AG04449 (cell line): ENCODE measurements at places on chromosomes 11 and 22.

- no peak for DNase-seq
Measured at GRCh38 chr11:87174870-87175269, 137.1 kb downstream of the TMEM135 start.

DNA sequence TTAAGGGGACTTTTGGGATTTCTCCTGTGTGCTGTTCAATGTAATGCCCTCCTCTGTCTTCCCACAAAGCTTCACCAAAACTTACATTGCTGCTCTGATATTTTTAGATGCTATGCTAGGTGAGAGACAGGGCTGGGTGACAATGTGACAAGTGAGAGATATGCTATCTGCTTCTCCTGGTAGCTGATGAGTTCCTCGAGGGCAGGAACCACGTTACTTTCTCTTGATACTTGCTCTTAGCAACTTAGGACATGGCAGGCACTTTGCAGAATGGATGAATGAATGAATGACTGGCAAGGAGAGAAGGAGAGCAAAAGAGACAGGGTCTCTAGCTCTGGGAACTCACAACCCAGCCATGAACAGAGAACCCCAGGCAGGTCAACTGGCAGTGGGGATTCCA lies 115.4 kb downstream of the C11orf58 start:
- no peak for DNase-seq

DNA sequence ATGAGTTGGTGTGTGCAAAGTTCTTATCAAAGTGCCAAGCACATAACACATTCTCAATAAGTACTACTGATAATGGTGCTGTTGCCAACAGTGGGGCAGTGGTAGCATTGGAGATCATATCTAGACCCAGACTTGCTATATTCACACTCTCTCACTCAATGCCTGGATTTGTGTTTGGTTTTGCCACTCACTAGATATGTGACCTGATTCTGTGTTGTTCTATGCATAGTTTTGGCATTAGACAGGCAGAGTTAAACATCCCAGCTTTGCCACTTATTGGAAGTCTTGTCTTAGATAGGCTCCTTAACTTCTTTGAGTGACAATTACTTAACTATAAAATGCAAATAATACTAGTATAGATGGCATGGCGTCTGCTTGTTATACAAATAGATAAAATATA lies 642.6 kb upstream of the CCDC179 start:
- DNase-seq = peak; percentile 14

DNA sequence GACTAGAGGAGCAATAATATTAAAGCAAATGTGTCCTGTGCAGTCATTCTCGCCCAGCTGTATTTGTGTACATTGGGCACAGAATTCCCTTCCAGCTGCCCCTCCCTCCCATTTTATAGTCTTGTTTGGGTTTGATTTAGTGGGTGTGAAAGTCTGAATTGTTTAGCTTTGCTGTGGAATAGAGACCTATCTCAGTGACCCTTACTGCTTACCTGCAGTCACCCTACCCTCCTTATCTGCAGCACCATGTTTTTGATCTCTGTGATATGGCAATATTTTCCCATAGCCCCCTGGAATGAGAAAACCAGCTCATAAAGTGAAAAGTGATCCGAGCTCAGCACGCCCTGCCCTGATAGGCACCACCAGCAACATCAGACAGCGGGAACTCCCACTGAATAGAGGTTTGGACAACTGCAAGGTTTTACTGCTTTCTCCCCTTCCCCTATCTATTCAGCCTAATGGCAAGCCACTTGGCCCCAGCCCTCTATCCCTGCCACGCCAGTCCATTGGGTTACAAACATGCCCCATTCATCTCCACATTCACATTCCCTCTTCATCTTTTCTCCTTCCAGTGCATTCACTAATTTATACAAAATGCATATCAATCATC lies 199.0 kb downstream of the ETS1 start:
- no peak for DNase-seq

- DNase-seq = no peak
Measured at GRCh38 chr11:120914601-120915000, 109.3 kb upstream of the TBCEL start.

- no peak for DNase-seq
Measured at GRCh38 chr11:94755494-94755893, 12.7 kb upstream of the AMOTL1 start.

GRCh38 chr22:35620624-35621251 lies 3.6 kb upstream of the MB start:
- DNase-seq = no peak

DNA sequence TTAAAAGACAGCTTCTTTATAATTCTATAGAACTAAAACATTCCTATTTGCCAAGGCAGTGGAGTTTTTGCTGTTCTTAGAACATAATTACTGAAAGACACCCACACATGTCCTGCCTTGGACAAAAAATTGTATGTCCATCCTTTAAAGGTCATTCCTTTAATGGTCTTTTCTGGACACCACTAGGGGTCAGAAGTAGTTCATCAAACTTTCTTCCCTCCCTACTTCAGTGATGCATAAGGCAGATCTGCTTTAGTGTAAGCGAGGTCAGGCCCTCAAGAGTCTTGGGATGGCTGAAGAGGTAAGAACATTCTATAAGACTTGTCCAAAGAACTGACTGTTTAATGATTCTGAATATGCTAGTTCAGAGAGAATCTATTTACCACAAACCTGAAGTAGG lies 4.3 kb upstream of the OR51V1 start:
- DNase-seq = peak; percentile 44

DNA sequence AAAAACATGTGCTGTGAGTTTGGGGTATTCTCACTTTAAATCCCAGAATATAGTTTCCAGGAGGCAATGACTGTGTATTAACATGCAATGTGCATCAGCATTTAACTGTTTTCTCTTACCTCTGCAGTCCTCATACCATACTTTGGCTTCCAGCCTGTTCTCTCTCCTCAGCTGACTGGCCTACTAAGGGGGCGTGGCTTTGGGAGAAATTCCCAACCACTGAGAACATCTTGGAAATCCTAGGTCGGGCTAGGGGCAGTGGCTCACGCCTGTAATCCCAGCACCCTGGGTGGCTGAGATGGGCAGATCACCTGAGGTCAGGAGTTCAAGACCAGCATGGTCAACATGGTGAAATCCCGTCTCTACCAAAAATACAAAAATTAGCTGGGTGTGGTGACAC lies 13.5 kb upstream of the ZC3H12C start:
- no peak for DNase-seq

DNA sequence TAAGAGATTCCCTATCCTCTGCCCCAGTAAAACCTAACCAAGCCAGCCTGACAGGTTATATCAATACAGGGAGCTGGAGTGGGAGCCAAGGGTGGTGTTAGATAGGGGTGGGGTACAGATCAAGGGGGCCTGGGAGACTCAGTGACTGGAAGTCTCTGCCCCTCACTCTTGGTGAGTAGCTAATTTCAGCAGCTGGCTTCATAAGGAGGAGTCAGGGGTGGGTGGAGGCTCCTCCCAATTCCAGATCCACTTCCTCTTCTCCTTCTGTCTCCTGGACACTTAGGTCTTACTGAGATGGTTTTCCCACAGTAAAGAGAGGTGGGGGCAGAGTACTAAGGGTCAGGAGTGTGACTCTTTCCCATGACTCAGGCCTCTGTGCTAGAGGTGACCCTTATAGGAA lies 1.1 kb upstream of the VSIG2 start:
- no peak for DNase-seq

GRCh38 chr22:46767249-46767985 lies 5.0 kb downstream of the TBC1D22A start:
- no peak for DNase-seq

GRCh38 chr11:70603114-70603755 lies 204.9 kb downstream of the CTTN start:
- DNase-seq = no peak

DNA sequence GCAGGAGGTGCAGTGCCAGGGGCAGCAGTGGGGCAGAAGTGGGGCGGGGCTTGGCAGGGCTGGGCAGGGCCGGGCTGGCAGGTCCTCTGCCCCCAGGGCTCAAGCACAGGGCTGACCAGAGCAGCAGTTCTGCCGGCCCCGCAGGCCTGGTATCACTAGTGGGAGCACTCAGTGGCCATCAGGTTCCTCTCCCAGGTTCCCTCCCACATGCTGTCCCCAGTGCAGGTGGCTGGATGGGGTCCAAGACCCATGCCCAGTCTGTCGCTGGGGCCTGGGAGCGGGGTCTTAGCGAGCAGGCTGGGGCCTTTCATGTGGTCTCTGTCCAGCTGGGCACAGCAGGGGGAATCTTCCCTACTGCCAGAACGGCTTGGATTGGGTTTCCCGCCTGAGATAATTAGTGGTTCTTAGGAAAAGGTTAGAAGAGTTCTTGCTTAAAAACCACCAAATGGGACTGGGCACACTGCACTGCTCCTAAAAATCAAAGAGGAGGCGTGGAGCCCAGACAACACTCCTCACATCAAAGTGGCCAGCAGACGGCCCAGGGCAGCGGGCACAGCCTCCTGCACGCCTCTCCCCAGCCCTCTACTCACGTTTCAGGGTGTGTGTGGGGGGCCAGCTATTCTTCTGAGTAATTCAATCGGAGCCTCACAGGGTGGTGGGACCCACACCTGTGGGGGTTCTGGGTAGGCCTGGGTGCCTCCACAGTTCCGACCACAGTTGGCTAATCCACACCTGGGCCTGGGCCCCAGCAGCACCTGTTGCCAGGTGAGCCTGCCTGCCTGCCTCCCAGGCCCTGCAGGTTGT lies 45.6 kb downstream of the TPCN2 start:
- no peak for DNase-seq

DNA sequence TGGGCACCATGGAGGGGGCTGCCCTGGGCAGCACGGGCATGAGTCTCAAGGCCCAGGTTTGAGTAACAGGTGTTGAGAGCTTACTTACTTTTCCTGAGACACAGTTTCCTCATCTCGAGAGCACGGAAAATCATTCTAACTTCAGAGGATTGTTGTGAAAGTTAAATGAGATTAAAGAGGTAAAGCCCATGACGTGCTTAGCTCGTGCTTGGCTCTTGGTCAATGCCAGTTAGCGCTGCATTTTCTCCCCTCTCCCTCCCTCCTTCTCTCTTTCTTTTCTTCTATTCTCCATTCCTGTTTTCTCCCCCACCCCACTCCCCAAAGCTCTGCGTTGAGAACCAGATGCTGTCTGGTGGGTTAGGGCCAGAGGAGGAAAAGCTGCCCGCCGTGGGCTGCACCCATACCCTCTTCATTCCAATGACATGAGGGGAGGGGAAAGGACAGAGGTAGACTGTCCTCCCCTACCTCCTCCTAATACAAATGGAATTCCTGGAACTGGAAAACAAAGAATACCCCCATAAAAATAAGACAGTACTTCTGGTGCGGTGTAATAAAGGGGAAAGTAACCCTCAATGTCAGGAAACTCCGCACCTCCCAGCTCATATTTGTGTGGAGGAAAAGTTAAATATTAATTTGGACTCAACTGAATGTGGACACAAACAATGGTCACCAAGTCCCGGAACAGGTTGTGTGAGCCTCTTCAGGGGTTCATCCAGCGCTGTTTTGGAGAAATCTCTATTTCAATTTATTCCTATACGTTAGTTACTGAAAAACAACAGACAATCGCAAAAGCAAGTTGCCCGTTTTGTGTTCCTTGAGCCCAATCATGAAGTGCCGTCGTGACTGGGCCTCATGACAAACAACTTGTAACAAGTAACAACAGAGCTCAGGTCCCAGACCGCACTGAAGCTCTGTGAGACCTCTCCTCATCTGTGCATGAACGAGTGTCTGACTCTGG lies 54.8 kb upstream of the B3GAT1 start:
- DNase-seq = no peak

- no peak for DNase-seq
Measured at GRCh38 chr11:8333811-8334401, 70.2 kb upstream of the LMO1 start.

DNA sequence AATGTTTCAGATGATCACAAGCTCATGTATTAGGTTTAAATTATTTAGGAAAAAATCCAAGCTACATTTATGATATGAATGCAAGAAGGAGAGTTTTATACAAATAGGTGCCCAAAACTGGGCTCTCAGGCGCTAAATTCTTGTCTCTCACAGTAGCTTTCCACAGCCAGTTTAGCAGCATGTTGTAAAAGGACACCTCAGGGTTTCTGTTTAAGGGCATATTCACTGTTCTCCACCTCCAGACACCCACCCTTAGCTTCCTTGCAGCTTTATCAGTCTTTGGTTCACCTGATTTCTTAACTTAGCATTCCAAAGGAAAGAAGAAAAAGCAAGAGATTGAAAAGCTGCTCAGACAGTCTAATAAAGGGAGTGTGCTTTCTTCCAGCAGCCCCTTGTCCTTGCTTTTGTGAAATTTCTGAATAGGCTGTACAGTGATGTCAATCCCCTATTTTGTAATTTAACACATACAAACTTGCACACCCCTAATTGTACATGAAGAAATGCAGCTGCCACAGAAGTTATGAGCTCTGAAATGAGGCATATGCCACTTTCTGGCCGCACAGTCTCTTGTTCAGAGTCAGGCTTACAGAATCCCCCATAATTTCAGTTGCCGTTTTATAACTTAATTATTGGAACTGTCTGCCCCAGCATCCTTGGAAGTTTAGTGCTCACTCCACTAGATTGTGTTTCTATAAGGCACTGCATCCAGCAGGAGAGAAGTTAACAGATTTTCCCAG lies 262.1 kb downstream of the DDX10 start:
- DNase-seq = no peak

DNA sequence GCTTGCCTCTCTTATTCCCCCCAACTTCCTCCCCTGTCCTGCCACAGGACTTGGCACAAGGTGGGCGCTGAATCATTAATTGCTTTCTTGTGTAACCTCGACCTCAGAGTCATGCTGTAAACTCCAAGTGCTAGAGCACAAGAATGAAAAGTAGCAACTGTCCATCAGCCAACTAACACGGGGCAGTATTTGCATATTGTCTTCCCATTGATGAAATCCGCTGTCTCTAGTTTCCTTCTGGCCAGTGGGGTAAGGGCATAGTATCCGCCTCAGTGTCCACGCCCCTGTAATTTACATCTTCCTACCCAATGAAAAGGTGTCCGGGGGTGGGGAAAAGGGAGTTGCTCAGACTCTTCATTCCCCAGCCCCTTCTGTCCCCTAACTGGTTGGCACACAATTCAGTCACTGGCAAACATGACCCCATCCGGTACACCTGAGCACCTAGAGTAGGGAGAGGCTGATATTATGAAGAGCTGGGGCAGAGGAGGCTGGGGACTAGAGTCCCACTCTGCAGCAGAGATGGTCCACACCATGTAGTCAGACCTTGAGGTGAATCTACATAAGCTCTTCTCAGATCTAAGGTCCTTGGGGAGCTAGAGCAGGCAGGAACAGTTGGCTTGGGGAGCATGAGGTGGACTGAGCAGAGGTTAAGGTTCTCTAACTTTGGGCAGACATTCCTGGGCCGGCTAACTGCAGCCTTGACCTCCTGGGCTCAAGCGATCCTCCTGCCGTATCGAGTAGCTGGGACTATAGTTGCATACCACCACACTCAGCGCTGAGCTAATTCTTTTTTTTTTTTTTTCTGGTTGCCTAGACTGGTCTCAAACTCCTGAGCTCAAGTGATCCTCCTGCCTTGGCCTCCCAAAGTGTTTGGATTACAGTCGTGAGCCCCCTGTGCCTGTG lies 6.8 kb upstream of the GGA1 start:
- DNase-seq = no peak
